Bone marrow (tissue), 2 donors: ENCODE measurements at places on chromosomes 7 and 10.

DNA sequence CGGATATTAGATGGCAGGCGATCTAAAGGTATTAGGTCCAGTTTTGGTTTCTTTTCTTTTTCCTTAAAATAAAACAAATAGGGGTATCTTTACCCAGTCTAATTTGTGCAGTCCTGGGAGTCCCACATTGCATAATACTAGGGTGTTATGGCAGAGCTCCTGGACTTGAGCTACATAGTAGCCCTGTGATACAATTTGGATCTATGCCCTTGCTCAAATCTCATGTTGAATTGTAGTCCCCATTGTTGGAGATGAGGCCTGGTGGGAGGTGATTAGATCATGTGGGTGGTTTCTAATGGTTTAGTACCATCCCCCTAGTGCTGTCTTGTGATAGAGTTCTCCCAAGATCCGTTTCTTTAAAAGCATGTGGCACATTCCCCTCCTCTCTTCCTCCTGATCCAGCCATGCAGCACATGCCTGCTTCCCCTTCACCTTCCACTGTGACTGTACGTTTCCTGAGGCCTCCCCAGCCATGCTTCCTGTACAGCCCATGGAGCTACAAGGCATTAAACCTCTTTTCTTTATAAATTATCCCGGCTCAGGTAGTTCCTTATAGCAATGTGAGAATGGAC, 141.9 kb downstream of the RPS24 start:
- DNase-seq = no peak

DNA sequence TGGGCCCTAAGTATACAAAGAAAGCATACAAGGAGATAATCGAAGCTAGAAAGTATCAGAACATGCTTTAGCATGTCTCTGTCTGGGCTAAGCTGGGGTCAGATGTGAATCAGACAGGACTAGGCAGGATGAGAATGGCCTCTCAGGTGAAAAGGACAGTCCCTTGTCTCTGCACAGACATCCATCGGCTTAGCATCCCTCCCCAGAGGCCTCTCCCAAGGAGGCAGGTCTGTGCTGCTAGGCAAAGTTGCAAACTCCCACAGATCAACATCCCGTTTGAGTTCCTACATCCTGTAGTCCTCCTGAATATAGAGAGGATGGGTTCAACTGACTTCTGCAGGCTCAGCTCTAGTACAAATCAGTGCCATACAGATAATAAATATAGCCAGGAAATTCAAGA, 24.5 kb downstream of the CHST15 start:
- no peak for DNase-seq

- no peak for DNase-seq
Measured at GRCh38 chr7:21086688-21087087, 300.0 kb upstream of the SP8 start.

DNA sequence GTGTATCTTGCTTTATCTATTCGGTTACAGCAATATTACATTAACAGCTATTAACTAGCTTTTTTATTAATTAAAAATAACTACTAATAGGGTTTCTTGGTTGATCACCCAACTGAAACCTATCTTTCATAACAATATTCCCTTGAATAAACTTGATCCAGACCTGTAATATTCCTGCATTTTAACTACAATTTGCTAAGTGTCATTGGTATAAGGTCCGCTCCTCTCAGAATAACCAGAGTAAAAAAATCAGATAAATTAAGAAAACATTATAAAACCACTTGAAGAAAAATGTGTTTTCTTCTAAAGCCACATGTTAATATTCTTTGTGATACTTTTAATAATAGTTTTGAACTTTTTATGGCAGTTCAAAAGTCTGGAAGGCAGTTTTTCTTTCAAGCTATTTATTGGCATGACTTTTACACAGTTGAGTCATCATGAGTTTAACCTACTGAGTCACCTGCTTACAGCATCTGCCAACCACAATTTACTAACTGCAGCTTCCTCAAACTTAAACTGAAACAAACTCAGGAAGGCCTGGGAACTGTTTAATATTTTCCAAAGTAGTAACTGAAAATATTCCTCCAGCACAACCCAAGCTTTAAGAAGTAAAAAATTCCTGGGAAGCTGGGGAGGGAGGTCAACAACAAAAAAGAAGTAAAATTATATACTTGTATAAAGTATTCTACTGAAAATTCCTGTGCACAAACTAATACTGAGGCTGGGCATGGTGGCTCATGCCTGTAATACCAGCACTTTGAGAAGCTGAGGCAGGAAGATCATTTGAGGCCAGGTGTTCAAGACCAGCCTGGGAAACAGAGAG, 103.2 kb downstream of the NRBF2 start:
- DNase-seq = no peak

DNA sequence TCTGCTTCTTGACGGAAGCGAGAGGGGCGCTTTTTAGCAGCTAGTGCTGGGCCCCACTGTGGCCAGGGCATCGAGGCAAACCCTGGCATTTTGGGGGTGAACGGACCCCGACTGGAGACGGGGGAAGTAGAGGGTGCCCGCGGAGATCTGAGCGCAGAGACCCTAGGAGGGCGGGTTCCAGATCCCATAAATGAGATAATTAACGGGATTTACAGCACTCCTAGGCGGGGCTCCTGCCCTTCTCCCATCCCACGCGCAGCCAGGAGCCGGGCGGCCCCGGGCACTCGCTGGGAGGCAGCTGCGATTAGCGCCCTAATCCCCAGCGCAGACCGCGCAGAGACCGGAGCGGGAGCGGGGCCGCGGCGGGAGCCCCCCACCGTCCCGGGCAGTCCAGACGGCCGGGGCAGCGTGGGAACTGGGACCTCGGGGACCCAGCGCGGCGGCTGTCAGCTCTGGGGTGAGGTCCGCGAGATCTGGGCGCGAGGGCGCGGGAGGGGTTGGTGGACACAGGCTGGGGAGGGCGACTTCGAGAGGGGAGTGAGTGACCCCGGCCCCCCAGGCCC, 735 bp downstream of the JCAD start:
- DNase-seq = no peak

GRCh38 chr7:143245123-143245522, 18.1 kb upstream of the GSTK1 start:
- DNase-seq = no peak

DNA sequence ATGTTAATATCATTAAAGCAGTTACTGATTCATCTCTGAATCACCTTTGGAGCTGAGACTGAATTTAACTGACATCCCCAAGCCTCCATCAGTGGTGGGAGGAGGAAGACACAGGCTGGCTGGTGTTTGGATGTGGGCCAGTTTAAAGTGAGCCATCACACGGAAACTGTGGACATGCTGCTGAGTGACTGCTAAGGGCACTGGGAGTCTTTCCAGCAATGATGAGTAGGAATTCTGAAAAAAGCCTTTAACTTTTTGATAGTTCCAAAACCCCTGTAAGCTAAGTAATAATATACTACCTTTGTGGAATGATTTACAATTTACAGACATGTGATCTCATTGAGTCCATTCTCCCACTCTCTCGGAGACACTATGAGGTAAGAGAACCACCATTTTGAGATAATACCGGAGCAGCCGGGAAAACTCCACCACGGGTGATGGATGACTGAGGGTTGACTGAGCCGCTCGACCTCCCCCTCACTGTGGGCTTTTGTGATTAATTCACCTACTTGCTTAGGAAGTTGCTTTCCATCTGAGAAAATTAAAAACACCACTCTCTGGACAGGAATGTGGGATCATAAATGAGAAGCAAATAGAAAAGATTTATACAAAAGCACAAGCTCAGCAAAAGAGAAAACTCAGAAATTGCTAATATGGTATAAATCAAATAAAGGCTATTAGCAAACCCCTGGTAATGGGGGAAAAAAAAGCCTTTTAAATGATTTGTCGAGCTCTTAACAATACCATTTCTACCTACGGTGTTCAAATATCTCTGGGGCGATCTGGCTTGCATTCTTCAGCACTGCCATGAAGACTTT, 194.8 kb downstream of the FANK1 start:
- no peak for DNase-seq

DNA sequence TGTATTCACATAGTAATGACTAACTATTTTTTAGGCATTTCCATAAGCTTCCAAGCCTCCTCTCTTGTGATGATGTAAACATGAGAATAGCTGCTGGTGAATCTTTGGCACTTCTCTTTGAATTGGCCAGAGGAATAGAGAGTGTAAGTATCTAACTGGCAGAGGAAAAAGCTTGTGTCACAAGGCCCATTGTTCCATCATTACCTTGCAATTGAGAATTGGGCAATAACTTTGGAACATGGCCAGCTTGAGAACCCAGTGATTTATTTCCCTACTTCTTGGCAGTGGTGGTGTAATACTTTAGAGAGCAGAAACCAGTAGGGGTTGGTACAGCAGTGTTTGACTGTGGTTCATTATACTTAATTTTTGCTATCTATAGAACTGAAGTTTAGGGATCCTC, 12.0 kb downstream of the IFRD1 start:
- DNase-seq = no peak

DNA sequence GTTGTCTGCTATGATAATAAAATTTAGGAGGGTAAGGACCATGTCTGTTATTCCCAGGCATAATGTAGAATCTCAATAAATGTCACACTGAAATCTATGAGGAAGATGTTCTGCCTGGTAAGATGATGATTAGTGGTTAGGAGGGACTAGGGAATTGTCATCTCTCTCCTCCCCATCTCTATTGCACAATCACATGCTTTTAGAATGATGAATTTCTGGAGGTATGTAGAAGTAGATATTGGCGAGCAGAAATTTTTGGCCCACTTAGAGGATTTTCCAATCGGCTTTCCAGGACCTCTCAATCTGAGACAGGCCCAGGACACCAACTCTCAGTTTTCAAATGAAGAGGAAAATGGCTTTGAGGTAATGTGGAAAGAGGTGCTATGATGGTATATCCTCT, 2.0 kb upstream of the PITX3 start:
- DNase-seq = no peak

DNA sequence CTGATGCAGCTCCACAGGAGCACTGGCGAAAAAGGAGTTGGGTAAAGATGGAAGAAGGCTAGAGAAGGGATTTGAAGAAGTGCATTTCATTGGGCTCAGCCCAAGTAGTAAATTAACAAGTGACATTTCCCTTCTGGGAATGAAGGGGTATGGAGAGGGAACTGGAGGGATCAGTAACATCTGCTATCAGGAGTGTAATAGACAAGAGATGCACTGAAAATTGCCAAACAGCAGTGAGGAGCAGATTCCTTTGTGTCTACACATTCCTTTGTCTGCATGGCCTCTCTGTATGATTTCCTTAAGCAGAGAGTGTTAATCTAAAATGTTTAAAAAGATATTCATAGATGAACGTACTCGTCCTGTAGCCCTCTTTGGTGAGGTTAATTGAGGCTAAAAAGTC, 148.2 kb upstream of the FERD3L start:
- no peak for DNase-seq

- no peak for DNase-seq
Measured at GRCh38 chr10:3312403-3312940, 139.9 kb upstream of the PITRM1 start.

DNA sequence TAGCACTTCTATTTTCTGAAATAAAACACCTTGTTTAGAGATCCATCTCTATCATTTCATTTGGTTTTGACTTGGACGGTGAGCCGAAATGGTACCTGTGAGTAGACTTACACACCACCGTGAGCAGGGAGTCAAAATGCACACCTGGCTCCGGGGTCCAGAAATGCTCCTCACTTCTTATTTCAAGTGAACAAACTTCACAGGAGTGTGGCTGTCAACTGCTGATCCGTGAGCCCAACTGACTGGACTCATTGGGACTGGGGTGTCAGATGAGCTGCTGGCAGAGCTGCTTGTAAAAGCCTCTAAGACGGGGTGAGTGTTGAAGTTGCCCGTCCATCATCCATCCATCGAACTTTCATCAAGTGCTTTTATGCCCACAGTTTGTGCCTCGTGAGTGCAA, 435.5 kb downstream of the GLRX3 start:
- no peak for DNase-seq

GRCh38 chr7:42099066-42099465, 137.9 kb downstream of the GLI3 start:
- DNase-seq = no peak

GRCh38 chr7:74059681-74060588, 23.7 kb upstream of the LIMK1 start:
- DNase-seq = no peak

- DNase-seq = no peak
Measured at GRCh38 chr10:102701796-102702195, 12.4 kb downstream of the ARL3 start.

- DNase-seq = no peak
Measured at GRCh38 chr7:74514131-74514591, 60.5 kb downstream of the GTF2IRD1 start.

GRCh38 chr10:5844345-5845055, 31.3 kb upstream of the GDI2 start:
- no peak for DNase-seq

DNA sequence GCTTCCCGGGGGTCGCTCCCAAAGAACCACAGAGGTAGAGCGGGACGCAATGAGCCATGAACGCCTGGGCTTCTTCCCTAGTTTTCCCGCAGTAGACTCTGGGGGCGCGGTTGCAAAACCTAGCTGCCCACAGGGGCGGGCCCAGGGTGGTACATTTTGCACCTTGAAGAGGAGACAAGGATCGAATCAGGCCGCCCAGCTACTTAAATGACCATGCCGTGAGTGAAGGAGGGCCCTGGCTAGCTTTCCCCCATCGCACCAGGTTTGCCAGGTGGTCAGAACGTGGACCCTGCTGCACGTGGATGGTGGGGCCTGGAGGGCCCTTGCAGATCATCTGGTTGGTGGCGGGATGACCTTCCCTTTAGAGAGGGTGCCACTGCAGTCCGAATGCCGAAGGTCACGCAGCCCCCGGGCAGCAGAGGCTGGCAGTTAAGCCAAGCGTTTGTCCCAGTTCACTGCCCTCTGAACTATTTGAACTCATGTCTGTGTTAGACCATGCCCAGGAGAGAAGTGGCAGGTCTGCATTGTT, 604 bp upstream of the SHTN1 start:
- DNase-seq = no peak
